Activated T-helper 2 cell treated with anti-CD3 and anti-CD28 coated beads, Interferon-gamma antibody, Interleukin-2, Interleukin-4, amounts not matched to agents 10 μg/mL and 5 μg/mL and 100 μg/mL, durations not matched to agents 14 hours and 24 hours and 36 hours (primary cell): ENCODE measurements at places on chromosomes 1 and 21. TPM values are rescaled to one million over a fixed set of nuclear protein-coding genes. Genes with fewer than 3 reads are reported as not detected.

GRCh38 chr1:167669209-167670124 is 39.4 kb downstream of the RCSD1 start:
- no peak for DNase-seq

DNA sequence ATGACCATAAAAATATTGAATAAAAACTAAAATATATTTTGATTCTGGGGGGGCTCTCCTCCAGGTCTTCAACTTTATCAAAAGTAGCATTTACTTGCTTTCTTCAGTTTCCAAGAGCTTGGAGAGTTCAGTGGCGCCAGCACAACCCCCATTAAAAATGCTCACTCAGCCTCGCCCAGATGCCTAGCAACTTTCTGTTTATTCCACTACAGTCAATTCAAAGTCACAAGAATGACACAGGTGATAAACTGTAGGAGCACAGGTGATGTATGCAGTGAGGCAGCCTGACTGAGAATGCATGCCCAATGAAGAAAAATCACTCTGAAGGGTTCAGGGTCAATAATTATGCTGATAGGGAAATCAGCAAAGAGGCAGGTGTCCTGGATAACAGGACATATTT is 159.4 kb upstream of the ATP1B1 start:
- no peak for DNase-seq

DNA sequence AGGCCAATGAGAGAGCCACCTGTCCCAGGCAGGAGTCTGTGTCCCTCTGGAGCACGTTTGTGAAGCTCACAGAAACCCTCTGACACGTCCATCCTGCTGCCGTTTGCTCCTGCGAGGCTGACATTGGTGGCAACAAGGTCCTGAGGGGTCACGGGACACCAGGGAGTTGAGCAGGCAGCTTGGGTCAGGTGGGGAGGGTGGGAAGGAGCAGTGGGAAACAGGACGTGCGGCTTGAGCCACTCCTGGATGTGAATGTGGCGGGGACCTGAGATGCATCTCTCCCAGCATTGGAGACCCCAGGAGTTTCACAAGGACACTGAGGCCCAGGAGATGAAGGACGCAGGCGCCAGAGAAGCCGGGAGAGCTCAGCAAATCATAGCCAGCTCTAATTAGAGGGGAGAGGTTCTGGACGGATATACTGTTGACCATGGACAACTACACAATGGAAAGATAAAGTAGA is 149.0 kb downstream of the PEX14 start:
- no peak for DNase-seq

GRCh38 chr1:30550365-30551220 is 172.8 kb downstream of the MATN1 start:
- no peak for DNase-seq

FMO2 gene
- not detected in 2 replicates for total RNA-seq
